Spinal cord (tissue), 10 donors: ENCODE measurements at places on chromosomes 5 and 9. TPM values are rescaled to one million over a fixed set of nuclear protein-coding genes. Genes with fewer than 3 reads are reported as not detected.
A peak's percentile ranks its signal among the peaks of the same experiment; 100 is the strongest.

- no peaks in the 10 kb centered on the region for H3K27me3 ChIP-seq
- H3K4me1 ChIP-seq: no peaks in the 10 kb centered on the region
- H3K36me3 ChIP-seq: no peaks in the 10 kb centered on the region
- DNase-seq: no peak
Observed at GRCh38 chr5:5542654-5543053, 120.2 kb downstream of the ICE1 start.

DNA sequence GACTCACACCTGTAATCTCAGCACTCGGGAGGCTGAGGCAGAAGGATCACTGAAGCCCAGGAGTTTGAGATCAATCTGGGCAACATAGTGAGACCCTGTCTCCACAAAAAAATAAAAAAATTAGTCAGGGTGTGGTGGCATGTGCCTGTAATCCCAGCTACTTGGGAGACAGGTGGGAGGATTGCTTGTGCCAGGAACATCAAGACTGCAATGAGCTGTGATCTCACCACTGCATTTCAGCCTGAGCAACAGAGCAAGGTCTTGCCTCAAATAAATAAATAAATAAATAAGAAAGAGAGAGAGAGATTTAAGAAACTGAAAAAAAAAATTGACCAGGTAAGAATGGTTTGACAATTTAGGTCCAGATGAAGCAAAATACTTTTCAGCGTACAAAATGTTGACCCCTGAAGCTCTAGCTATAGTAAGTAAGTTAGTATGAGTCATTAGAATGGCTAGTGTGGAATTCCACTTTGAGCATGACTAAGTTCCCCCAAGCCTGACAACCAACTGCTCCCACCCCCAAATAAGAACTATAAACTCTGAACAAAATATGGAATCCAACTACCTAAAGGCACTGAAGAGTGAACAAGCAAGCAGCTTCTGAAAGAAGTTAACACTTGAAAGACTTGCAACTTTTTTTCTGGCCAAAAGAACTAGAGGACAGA is 217.8 kb upstream of the TLE4 start:
- no peaks in the 10 kb centered on the region for H3K27me3 ChIP-seq
- no peak overlapping the region for H3K4me3 ChIP-seq
- no peaks in the 10 kb centered on the region for H3K4me1 ChIP-seq
- H3K36me3 ChIP-seq: no peaks in the 10 kb centered on the region
- DNase-seq: no peak
- H3K27ac ChIP-seq: no peak overlapping the region

- no peaks in the 10 kb centered on the region for H3K27me3 ChIP-seq
- H3K36me3 ChIP-seq: no peaks in the 10 kb centered on the region
- H3K4me1 ChIP-seq: peaks cover 3% of the 10 kb centered on the region
- DNase-seq: no peak
- no peak overlapping the region for H3K27ac ChIP-seq
- no peak overlapping the region for H3K4me3 ChIP-seq
Observed at GRCh38 chr9:75176037-75176436, 87.7 kb downstream of the OSTF1 start.

- peak overlapping the region; percentile 70 for H3K27ac ChIP-seq
- H3K27me3 ChIP-seq: no peaks in the 10 kb centered on the region
- H3K4me1 ChIP-seq: peaks cover 43% of the 10 kb centered on the region
- H3K4me3 ChIP-seq: no peak overlapping the region
Observed at GRCh38 chr9:129451669-129452068, 169.2 kb downstream of the C9orf50 start.

DNA sequence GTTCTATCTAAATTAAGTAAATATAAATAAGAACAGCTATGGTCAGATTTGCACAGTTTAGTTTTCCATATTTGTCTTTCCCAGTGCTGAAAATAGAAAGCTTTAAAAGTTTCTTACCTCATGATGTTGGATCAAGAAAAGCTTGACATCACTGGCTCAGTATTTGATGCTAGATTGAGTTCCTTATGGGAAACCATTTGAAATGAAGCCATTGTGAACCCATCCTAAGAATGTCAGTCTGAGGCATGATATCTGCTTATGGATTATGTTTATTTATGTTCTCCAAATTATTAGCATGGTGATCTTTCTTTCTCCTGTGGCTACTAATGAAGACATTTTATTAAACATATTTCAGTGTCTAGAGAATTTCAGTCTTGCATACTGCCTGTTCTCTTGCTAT is 143.0 kb downstream of the ADAMTSL1 start:
- H3K36me3 ChIP-seq: no peaks in the 10 kb centered on the region
- H3K27me3 ChIP-seq: no peaks in the 10 kb centered on the region

The SLC36A2 gene
- total RNA-seq: 0.06 TPM
